ENCODE measurements at places on chromosomes 2 and 18.

GRCh38 chr2:120702801-120703200 is 32.9 kb upstream of the GLI2 start:
- no peak for DNase-seq

GRCh38 chr18:2706903-2707302 is 51.4 kb downstream of the SMCHD1 start:
- DNase-seq, result no peak

DNA sequence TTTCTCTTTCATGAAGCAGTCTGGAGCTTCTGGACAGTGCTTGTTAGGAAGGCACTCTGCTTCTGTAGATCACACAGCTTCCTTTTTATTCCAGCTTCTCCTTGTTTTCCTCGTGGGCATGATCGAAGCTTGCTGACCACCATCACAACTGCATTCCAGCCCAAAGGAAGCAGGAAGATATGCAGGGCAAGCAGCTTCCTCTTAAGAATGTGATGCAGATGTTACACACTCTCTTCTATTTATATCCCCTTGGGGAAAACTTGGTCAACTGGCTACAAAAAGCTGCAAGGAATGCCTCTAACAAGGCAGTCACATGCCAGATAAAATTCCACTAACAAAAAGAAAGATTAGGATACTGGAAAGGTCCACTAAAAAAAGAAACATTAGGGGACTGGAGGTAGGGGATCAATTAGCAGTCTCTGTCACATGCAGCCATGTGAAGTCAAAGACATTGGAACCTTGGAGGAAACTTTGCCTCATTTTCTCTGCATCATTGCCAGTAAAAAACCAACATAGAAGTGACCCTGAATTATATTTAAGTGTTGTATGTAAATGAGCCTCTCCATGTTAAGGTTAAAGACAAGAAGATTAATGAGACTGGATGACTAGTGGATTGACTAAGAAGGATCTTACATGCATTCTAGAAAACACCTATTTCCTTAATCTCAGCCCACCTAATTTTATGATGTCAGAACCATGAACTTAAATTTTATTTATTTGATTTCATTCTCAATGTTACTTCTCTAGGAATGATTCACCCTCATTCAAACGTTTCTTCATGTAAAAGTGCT is 98.3 kb downstream of the NAB1 start:
- DNase-seq, result peak; percentile 75

- DNase-seq, result no peak
Observed at GRCh38 chr2:127389778-127390435, 2.1 kb upstream of the MAP3K2 start.

GRCh38 chr2:43305012-43305411 is 78.6 kb upstream of the ZFP36L2 start:
- no peak for DNase-seq

DNA sequence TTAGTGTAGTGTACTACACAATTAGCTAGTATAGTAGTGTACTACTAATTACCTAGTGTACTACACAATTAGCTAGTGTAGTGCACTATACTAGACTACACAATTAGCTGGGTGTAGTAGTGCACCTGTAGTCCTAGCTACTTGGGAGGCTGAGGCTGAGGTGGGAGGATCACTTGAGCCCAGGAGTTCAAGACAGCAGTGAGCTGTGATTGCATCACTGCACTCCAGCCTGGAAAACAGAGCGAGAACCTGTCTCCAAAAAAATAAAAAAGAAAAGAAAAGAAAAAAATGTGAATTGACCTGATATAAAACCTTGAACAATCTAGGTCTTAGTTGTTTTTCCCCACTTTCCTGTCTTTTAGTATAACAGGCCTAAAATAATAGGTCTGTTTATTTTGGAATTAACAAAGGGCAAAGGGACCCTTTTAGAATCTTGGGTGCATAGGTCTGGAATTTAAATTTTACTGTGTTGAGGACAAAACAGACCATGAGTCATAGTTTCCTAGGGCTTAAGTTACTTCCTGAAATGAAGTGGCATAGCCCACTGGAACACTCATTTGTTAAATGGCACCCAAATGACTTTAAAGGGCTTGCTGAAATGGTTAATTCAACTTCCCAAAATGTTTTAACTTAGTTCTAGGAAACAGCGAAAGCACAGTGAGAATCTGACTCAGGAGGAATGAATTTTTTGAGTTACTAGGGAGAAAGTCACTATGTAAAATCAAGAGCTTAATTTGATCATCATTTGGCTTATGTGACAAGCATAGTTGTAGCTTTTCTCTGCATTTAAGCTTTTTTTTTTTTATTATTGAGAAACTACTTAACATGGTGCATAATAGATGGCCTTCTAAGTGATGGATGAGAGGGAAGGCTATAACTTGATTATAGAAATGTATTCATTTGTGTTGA is 50.7 kb upstream of the ARL5A start:
- DNase-seq, result peak; percentile 22

DNA sequence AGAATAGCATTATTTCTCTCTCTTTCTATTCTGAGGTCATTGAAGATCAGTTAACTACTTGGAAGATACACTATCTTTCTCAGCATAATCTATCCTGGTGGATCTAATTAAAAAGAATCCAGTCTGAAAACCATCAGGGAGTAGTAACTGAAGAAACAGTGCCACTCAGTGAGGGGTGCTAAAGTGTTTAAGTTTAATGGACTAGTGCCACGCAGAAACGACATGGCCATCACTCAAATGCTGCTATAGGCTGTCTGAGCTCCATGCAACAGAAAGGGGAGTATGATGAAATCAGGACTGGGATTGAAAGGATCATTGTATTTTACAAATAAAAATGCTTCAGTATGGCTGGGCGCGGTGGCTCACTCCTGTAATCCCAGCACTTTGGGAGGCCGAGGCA is 23.3 kb downstream of the LRRC30 start:
- DNase-seq, result no peak

- DNase-seq, result no peak
Observed at GRCh38 chr18:56305583-56305982, 332.8 kb downstream of the TXNL1 start.

GRCh38 chr18:62506495-62507143 is 16.2 kb upstream of the ZCCHC2 start:
- DNase-seq, result no peak
